ENCODE measurements at places on chromosomes 16 and 17.

- no peak for DNase-seq
Measured at GRCh38 chr17:72614871-72615626, 477.4 kb downstream of the SLC39A11 start.

DNA sequence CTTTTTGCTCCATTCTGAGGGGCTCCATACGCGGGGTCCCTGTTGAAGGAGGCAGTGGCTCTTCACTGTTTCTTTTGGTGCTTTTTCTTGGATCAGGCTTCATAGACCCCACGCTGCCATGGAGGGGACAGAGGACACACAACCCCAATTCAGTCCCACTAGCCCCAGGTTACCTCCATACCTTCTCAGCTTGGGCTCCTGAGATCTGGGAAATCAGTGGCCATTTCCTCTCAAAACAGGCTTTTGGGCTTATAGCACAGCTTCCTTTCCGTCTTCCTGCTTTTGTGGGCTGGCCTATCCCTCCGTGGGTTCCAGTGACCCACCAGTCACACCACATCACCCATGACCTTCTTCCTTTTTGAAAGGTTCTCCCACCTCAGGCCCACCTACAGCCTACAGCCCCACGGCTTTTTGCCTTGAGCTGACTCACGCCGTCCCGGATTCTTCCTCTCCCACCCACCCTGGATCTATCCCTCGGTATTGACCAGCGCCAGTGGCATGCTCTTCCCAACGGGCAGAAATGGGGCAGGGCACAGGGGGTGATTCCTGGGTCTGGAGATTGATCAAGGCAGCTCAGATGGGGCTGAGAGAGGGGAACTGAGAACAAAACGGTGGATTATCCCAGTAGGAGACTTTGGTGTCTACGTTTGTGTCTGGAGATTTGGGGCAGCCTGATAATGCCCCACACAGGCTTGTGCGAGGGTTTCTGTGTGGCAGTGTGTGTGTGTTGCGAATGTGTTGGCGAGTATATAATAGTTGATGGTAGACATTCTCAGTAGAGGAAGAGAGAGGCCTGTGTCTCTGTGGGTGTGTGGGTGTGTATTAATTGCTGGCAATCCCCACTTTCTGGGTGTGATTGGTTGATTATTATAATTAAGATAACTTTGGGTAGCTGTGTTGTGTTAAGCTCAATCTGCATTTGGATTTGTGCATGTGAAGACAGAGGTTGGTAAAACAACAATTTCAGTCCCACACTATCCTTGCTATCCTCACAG is 3.8 kb downstream of the TBX21 start:
- DNase-seq, result no peak

GRCh38 chr17:2855063-2855600 is 58.9 kb downstream of the RAP1GAP2 start:
- no peak for DNase-seq

DNA sequence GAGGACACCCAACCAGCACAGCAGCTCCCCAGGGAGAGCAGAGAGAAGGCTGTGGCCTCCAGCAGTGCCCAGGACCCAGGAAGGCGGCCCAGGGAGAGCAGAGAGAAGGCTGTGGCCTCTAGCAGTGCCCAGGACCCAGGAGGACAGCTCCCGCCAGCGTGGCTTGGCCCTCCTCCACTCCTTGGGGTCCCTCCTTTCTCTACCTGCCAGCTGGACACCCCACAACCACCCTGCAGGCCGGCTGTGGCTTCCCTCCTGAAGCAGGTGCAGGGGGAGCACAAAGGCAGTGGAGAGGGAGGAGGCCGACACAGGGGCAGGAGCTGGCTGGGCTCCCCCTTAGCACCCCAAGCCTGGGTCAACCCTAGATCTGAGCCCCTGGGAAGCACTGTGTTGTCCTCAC is 54.1 kb upstream of the FASN start:
- DNase-seq, result no peak

DNA sequence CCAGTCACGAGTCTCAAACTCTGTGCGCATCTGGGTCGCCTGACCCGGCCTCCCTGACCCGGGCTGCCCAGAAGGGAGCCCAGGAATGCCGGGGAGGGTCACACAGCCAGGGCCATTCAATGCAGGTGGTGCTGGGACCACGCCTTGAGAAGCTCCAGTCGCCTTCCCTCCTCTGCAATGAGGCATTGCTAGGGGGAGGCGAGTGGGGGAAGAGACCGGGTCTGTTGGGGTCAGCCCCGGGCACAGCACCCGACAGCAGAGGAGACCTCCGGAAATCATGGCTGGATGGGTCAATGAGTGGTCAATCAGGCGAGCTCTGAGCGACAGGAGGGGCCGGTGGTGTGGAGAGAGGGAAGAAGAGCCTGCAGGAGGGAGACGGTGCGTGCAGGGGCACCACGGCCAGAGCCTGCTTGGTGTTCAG is 13.3 kb downstream of the JPH3 start:
- no peak for DNase-seq
